ENCODE measurements at places on chromosomes 11 and 22.

DNA sequence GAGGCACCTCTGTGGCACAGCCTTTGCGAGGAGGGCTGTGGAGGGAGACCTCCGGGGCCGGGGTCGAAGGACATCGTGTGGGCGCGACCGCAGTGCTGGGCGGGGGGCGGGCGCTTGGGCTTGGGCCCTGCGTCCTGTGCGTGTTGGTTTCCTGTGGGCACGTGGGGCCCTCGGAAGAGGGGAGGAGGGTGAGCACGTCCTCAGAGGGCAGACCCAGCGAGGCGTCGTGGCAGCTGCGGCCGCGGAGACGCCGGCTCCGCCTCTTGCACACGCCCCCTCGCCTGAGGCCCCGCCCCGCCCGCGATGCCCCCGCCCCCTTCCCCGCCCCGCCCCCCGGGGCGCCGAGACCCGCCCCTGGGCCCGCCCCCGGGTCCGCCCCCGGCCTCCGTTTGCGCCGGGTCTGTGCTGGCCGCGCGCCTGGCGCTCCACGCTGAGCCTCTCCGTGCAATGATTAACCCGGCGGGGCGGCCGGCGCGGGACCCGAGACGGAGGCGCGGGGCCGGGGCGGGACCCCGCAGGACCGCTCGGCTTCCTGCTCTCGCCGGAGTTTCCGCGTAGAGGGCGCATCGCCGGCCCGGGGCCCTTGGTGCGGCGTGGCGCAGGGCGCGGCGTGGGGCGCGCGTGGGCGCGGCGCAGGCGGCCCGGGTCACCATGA, at the start of gene PRR5:
Gene PRR5, plus strand, starts transcription at position 381 of the 655 bp plus-strand sequence. Its CDS starts 271 bp downstream, at position 652.
- DNase-seq = peak; percentile 65

GRCh38 chr22:41300661-41301060, 664 bp upstream of the ZC3H7B start:
- DNase-seq = no peak

DNA sequence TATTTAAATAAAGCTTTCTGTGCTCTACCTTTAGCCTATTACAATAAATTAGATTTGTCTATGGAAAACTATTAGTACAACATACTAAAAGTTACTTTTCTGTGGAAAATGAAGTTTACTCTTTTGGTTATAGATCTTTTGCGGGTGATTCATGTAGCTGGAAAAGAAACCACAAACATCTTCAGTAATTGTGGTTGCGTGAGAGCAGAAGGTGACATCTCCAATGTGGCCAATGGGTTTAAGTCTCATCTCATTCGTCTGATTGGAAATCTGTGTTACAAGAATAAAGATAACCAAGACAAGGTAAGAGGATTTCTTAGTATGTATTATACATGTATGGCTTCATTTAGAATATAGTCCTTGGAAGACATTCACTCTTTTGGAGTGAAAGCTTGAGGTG, 68.6 kb downstream of the ATXN10 start:
- no peak for DNase-seq

GRCh38 chr11:13008061-13008435, 1.1 kb upstream of the RASSF10 start:
- no peak for DNase-seq

DNA sequence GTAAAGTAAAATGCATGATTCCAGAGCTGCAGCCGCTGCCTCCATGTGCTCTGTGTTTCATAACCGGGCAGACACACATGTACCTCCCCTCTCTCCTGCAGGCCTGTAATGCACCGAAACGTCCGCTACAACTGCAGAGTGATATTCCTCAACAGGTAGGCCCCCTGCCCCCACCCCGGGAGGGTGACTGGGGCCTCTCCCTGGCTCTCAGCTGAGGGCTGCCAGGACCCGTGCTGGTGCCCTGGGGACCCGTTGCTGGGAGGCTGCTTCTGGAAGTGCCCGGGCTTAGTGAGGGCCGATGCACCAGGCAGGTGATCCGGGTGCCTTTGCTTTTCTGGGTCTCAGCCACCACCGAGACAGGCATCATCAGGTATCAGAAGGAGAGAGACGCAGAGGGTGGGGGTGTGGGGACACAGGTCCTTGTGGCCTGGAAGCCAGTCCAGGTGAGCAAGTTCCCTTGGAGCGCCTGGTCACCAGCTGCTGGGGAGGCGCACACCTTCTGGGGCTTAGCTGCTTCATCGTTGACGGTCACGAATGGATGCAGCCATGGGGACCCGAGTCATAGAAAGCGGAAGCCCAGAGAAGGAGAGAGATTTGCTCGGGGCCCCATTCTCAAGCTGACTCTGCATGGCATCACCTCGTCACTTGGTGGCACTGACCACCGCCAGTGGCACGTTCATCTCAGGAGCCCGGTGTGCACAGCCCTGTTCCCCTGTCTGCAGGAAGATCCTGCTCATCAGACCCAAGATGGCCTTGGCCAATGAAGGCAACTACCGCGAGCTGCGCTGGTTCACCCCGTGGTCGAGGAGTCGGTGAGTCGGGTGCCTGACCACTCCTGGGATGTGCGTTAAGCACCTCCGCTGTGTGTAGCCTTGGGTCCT, 10.6 kb downstream of the NADSYN1 start:
- no peak for DNase-seq

DNA sequence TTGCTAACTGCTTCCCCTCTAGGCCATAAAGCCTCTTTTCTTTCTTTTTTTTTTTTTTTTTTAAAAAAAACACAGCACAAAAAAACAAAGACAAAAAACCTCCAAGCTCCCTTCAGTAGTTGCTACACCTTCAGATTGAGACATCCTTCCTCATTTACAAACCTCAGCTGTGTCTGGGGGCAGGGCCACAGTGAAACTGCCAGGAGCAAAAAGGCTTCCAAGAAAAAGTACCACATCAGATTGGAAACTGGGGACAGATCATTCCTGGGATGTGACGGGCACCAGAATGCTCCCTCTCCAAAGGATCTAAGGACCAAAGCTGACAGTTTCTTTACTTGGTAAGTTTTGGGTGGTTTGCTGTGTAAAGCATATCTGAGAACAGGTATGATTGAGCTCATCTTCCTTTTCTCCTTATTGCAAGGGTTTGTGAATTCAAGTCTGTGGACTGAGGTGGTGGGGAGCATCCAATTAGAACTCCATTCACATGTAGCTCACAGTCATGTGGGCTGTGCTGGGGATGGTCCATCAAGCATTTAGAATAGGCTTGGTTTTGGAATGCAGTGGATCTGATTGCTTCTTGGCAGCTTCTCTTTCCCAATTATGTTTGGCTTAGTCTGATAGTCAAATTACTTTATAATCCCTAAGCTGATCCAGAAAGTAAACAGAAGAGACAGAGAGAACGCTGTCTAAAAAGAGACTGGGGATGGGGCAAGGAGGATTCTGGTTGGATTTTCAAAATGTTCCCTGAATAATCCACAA, 705 bp downstream of the BBOX1 start:
- DNase-seq = no peak

DNA sequence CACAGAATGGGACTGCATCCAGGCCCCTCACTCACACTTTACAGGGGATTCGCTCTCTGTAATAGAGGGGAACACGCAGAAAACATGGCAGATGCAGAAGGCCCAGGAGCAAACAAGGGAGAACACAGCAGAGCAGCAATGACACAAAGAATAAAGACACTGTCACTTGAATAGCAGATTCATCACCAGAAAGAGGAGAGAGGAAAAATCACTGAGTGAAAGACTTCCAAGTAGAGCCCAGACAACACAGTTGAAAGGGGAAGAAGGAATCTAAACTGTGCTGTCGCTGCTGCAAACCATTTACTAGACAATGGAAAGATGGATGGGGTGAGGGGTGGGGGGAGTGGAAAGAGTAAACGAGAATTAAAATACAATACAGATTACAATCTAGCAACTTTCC, 28.8 kb upstream of the RAPSN start:
- DNase-seq = no peak

- DNase-seq = no peak
These were observed 23.5 kb downstream of the CERK start for GRCh38 chr22:46714550-46714949.

DNA sequence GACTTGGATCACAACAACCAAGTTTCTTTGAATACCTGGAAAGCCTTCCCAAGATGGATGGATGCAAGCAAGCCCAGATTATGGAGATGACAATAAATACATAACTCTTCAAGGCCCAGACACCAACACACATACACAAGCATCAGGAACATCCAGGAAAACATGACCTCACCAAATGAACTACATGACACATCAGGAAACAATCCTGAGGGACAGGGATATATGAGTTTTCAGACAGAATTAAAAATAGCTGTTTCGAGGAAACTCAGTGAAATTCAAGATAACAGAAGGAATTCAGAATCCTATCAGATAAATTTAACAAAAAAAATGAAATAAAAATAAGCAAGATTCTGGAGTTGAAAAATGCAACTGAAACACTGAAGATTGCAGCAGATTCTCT, 659.4 kb downstream of the METTL15 start:
- no peak for DNase-seq

DNA sequence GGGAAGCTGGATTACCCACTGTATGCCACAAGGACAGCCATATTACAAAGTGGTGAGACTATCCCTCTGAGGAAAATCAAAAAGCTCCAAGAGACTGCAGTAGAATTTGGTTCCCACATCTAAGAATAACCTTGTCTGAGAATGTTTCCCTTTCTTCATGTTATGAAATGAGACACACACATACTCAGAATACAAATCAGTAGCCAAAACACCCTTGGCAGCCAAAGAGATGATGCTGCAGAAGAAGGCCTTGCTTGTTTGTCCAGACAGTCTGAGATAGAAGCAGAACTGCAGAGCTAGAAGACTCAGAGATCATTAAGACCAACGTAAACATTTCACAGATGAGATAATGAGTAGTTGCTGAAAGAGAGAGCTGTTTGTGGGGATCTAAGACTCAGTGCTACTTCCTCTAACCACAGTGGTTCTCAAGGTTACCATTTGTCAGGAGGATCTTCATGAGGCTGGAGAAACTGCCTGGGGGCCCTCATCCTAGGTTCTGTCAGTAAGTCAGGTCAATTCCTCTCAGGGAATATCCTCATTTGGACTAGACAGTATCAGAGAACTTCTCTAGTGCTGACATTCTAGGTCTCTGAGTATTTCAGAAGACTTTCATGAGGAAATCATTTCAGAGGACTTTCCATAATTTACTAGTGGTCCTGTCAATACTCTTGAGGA, 38.9 kb downstream of the RELT start:
- DNase-seq = no peak

DNA sequence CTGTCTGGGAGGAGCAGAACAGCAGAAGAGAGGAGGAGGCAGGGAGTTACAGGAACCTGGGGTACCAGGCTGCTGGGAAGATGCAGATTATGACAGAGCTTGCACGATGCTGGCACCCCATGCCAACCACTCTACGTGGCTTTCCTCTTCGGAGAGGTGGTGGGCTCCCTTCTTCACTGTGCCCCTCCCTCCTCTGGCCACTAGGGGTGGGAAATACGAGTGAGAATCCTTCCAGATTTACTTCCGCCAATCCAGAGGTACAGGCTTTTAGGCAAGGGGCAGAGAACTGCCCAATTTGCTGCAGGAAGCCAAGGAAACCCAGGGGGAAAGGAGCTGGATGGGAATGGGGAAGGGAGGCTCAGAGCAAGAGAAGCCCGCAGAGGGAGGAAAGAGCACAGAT, 12.3 kb downstream of the HYOU1 start:
- no peak for DNase-seq

All from stimulated activated CD8-positive, alpha-beta memory T cell treated with anti-CD3 and anti-CD28 coated beads, Interleukin-12 subunit alpha, Interleukin-12 subunit beta, amount 100 ng/mL, for 1 hour (primary cell).